Amniotic stem cell (primary cell): ENCODE measurements at places on chromosomes 12 and 14.

DNA sequence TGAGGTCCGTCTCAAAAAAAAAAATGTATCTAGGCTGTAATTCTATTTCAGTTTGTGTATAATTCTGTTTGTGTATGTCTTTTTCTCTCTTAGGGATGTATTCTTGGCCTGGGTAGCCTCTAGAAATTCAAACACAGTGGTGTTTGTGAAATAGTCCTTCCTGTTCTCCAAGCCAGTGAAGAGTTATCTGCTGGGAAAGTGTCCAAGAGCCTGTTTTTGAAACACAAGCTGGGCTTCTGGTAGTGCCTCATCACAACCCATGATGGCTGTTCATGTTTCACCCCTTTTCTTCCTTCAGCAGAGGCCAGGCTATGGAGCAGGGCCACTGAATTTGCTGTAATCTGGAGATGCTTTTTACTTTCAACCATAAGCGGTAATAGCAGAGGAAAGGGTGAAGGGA, 14.7 kb downstream of the METTL3 start:
- DNase-seq, result no peak

DNA sequence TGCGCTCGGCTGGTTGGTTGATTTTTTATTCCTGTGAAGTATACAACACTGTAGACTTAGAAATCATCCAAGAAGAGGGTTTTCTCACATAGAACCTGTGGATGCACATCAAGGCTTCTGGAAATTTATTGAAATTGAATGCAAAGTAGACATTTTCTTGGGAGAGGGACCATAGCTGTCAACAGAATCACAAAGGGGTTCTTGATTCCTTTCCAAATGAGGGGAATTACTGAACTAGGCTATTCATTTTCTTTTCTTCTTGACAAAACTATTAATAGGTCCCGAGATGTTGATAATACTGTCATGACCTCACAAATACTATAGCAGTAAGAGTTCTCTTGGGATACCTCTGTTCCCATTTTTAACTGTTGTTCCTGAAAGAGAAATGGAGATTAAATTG, 73.9 kb downstream of the AKAP6 start:
- no peak for DNase-seq

- no peak for DNase-seq
Measured at GRCh38 chr14:71355324-71356201, 448.3 kb downstream of the PCNX1 start.

DNA sequence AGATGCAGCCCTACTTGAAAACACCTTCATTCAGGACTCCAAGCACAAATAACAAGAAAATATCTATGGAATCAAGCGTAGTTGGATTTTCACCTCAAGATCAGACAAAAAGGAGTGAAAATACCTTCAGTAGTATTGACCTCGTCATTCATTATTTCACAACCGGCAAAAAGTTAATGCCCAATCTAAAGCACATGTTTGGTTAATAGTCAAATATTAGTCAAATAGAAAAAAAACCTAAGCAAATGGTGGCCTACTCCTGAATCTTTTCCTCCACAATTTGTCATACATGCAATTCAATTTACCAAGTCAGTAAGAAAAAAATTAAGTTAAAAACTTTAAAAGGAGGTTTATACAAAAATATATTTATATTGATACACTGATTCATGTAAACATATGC, 50.0 kb downstream of the SLC38A4 start:
- no peak for DNase-seq

DNA sequence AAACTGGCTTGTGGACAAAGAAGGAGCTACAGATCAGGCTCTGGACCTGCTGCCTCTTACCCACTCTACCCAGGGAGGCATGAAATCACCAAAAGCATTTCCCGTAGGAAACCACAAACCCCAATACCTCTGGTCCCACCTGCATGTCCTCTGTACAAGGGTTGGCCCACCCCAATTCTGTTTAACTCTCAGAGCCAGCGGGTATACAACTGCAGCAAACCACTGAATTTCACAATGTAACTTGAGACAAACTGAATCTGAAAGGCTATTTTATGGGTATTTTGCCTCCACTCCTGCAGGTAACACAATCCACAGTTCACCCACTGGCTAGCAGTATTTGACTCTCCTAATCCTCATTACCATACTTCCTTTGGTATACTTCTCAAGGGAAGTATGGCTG, 16.5 kb downstream of the SIX1 start:
- DNase-seq, result no peak

- DNase-seq, result no peak
Measured at GRCh38 chr12:111505601-111506036, 93.5 kb downstream of the ATXN2 start.

DNA sequence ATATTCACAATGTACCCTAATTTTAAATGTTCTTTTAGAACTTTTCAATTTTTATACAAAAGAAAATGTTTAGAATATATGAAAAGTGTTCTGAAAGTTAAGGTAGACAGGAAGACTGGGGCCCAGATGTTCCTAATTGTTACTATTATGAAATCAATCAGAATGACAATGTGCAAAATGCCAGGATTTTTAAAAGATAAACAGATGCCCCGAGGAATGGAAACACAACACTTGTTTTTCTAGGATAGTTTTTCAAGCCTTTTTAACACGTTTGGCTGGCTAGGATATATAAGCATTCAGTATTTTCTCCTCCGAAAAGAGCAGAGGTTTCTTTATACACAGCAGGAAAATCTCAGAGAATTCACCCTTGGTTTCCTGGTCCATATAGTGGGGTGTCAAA, 106.8 kb downstream of the ESR2 start:
- no peak for DNase-seq

DNA sequence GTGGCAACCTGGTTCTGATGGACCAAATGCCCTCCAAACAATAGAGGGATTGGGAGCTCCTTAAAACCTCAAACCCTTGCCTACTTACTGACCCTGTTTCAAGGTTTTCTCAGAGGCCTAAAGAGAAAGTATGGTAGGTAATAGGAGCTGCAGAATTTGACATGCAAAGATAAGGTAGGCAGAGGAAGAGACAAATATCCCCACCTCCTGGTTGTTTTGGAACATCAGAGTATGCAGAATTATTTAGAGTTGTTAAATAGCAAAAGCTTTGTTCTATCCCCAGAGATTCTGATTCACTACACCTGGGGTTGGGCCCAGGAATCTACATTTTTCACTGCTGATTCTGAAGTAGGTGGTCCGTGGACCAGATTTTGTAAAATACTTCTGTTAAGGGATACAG, 421.2 kb downstream of the SOX5 start:
- no peak for DNase-seq

- DNase-seq, result no peak
Measured at GRCh38 chr12:96237035-96237434, 42.9 kb downstream of the ELK3 start.

- no peak for DNase-seq
Measured at GRCh38 chr12:3014641-3015040, 55.4 kb downstream of the TEAD4 start.

GRCh38 chr12:124352839-124353238, 57.9 kb downstream of the RFLNA start:
- DNase-seq, result no peak

- no peak for DNase-seq
Measured at GRCh38 chr14:22566845-22567244, 22.2 kb downstream of the DAD1 start.

DNA sequence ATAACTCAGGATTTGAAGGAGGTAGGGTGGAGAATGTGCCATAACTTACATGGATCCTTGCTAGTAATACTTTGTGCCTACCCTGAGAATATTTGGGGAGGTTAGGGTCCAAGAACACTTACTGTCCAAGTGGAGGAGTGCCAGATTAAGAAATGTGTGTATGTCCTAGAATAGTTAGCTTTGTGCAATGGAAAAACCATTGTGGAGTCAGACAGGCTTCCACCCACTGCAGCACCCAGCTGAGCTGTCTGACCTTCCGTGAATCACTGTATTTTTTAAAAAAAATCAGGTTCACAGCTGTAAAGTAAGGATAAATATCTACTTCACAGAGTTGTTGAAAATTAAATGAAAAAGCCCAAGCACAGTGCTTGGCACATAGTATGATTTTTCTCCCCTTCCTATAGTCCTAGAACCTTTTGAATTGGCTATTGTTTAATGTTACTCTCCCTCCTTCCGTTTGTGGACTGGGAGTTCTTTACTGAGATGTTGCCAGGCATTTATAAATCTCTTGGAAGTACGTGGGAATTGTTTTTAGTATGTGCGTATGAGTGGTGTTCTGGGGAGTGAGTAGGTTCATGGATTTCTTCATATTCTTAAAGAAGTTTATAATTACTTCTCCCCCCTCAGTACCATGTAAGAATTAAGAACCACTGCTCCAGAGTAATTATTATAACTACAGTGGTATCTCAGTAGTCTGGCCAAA, 9.2 kb downstream of the RAB21 start:
- no peak for DNase-seq

DNA sequence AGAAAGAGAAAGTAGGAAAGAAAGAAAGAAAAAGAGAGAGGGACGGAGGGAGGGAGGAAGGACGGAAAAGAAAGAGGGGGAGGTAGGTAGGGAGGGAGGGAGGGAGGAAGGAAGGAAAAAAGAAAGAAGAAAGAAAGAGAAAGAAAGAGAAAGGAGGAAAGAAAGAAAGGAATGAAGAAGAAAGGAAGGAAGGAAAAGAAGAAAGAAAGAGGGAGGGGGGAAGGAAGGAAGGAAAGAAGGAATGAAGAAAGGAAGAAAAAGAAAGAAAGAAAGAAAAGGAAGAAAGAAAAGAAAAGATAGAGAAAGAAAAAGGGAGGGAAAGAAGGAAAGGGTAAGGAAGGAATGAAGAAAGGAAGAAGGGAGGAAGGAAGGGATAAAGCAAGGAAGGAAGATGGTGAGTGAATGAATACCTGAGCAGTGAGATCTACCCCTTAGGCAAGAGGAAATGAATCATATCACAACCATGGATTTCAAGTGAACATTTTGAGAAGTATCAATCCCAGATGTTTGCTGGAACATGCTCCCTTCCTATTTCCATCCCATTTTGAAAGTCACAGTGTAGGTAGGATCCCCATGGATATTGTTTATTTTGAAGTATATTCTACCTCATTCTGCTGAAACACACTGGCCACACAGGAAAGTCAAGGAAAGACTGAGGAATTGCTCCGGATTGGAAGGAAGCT, 639.4 kb upstream of the TBX3 start:
- peak; percentile 27 for DNase-seq

DNA sequence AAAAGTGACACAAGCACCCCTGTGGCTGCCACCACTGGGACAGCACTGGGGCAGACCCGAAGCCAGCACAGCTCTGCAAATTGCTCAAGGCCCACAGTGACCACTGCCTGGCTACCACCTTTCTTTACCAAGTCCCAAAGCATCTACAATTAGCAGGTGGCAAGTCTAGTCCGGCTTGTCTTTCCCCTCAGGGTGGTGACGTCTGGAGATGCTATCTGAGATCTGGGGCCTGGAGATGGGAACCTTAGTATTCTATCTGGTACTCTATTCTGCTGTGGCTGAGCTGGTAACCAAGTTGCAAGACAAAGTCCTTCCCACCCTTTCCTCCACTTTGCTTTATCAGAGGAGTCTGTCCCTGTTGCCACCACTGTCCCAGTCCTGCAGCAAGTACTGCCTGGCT, 1010.1 kb upstream of the FLRT2 start:
- no peak for DNase-seq

DNA sequence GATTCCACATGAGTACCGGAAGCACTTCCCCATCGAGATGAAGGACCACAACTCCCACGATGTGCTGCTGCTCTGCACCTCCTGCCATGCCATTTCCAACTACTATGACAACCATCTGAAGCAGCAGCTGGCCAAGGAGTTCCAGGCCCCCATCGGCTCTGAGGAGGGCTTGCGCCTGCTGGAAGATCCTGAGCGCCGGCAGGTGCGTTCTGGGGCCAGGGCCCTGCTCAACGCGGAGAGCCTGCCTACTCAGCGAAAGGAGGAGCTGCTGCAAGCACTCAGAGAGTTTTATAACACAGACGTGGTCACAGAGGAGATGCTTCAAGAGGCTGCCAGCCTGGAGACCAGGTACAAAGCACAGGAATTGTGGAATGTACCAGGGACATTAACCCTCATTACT, 22.4 kb upstream of the GALNT16 start:
- DNase-seq, result no peak

DNA sequence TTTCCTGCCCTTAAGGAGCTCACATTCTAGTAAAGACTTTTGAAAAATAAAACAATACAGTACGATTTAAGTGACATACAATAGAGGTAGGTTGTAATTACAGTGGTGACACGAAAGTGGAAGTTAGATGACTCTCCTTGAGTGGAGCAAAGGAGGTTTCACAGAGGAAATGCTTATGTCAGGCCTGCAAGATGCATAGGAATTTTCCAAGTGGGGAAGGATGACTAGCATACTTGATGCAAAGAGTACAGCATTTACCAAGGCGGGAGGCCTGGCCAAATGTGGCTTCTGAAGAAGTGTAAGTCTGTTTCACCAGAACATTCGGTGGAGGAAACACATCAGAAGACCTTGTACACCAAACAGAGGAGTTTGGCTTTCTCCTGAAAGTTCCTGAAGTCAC, 55.2 kb downstream of the ERO1A start:
- DNase-seq, result no peak

DNA sequence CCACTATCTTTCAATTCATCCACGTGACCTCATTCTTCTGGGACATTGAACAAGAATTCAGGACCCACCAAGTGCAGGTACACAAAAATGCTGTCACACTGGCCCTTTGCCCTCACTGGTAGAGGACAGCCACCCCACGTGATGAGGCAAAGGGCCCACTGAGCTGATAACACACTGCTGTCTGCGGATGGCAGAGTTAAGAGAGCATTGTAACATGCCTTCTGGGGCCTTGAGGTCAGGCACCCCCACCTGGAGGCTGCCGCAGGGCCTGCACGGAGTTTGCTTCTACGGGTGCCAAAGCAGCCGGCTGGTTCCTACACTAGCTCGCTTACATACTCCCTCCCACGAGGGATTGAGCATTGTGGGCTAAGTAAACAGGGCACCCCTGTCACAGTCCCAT, 101.0 kb downstream of the LRIG3 start:
- DNase-seq, result no peak

DNA sequence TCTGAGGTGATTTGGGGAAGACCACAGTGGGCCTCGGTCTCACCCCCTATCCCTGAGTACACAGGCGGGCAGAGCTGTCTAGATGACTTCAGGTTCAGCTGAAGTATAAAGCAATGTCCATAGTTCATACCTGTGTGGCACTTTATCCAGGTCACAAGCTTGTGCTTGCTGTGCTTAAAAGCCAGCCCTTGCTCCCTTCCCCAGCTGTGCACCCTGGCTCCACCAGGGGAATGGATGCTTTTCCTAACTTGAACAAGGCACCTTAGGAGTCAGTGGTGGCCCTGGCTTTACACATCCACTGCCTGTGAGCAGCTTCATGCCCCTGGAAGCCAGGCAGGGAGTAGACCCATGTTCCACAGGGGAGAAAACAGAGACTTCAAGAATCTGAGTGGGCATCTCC, 5.5 kb downstream of the CARMIL3 start:
- no peak for DNase-seq
